SK-MEL-5 (cell line): ENCODE measurements at places on chromosomes 13 and 19. TPM values are rescaled to one million over a fixed set of nuclear protein-coding genes. Genes with fewer than 3 reads are reported as not detected.

The ERFL gene
- total RNA-seq, result not detected in 2 replicates

The KLF5 gene
- 2.6 and 3.7 TPM in 2 replicates for total RNA-seq

The KIR3DL2 gene
- total RNA-seq, result not detected in 2 replicates

The PSPC1 gene
- 33.8 and 38.4 TPM in 2 replicates for total RNA-seq

The ZNF235 gene
- total RNA-seq, result 4.7 and 5.1 TPM in 2 replicates

The PGLYRP2 gene
- total RNA-seq, result not detected in 2 replicates

The CACNG6 gene
- not detected in 2 replicates for total RNA-seq

The APOC4 gene
- not detected in 2 replicates for total RNA-seq

The CCL25 gene
- total RNA-seq, result not detected in 2 replicates

The FAM187B gene
- not detected in 2 replicates for total RNA-seq

The TEX26 gene
- total RNA-seq, result not detected in 2 replicates

The ZNF728 gene
- 0.42 and 0.53 TPM in 2 replicates for total RNA-seq

The EML2 gene
- 42.8 and 46.8 TPM in 2 replicates for total RNA-seq

The UPK1A gene
- total RNA-seq, result not detected in 2 replicates

The TJP3 gene
- 0.13 and 0.21 TPM in 2 replicates for total RNA-seq

The UNC13A gene
- 0.26 and 0.61 TPM in 2 replicates for total RNA-seq

The ZNF85 gene
- 0.98 and 1.4 TPM in 2 replicates for total RNA-seq

The KLF1 gene
- 0.24 TPM in 1 of 2 replicates, not detected in the other for total RNA-seq

The MEDAG gene
- not detected in 2 replicates for total RNA-seq

The CD22 gene
- total RNA-seq, result 4.4 and 5.5 TPM in 2 replicates

The BTBD2 gene
- 30.2 and 34.5 TPM in 2 replicates for total RNA-seq
